Anterior cingulate cortex (tissue), 58 donors: ENCODE measurements at places on chromosomes 3 and 15.

DNA sequence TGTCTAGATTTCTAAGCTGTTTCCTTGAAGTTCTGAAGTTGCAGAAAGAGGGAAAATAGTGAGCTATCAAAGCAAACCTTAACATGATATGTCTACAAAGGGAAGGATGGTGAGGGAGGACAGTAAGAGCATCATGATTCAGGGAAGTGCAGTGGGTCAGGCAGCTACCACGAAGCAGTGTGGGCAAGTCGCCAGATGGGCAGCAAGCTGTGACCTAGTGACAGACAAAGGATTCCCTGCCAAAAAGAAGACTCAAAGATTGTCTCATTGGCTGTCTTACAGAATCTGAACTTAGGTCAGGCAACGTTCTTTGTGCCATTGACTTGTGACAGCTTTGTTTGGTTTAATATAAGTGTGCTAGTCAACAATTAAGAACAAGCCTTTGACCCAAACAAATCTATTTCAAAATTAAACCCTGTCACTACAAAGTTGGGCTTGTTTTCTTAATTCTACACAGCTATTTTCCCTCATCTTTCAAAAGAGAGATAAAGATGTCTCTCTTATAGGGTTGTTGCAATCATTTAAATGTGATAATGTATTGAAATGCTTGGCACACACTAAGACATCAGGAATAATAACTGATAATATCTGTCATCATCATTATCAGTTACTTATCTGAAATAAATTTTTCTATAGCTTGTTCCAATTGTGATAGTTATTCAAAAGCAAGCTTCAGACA lies 153.3 kb downstream of the ECT2 start:
- peak; percentile 13 for DNase-seq

- DNase-seq = no peak
These were observed 61.7 kb upstream of the FGF7 start for GRCh38 chr15:49361370-49361769.

DNA sequence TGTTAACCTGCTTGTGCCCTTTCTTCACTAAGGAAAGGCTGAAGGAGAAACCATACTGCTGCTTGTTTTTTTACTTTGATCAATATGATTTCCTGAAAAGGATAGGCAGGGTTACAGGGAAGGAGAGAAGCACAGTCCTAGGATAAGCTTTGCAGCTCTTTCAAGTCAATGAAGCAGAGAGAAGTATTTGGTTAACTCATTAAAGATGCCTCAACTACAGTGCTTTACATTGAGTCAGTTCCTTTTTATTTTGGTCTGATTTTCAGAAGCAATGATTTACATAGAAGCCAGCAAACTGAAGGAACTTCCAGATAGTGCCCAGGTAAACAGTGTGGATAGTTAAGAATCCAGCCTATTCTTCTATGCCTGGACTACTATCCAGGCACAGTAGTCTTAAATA lies 64.8 kb downstream of the ARIH1 start:
- DNase-seq = no peak

- no peak for DNase-seq
These were observed 151.4 kb downstream of the PDZRN3 start for GRCh38 chr3:73473181-73473897.

DNA sequence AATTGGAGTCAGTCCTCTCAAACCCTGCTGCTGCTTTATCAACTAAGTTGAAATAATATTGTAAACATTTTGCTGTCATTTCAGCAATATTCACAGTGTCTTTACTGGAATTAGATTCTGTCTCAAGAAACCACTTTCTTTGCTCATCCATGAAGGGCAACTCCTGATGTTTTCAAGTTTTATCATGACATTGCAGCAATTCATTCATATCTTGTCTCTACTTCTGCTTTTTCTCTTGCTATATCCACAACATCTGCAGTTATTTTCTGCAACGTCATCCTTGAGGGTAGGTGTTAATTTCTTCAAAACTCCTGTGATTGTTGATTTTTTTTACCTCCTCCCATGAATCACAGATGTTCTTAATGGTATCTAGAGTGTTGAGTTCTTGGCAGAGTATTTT lies 181.6 kb downstream of the EPHA6 start:
- DNase-seq = no peak

DNA sequence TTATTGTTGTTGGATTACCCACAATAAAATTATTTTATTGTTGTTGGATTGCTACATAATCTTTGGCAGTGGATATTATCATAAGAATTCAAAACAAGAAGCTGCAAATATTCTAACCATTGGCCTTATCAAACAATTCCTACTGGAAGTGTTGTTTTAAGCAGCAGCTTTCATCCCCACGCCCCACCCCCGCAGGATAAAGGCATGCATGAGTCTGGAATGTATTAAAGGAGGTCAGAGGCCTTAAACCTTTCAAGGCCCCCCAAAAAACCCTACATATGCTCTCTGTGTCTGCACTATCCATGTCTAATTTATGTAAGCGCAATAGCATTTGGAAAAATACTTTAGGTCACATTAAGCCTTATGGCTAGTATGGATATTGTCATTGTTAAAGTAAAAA lies 23.1 kb downstream of the P3H2 start:
- DNase-seq = no peak

- DNase-seq = no peak
These were observed 116.4 kb downstream of the GREM1 start for GRCh38 chr15:32834156-32834555.

DNA sequence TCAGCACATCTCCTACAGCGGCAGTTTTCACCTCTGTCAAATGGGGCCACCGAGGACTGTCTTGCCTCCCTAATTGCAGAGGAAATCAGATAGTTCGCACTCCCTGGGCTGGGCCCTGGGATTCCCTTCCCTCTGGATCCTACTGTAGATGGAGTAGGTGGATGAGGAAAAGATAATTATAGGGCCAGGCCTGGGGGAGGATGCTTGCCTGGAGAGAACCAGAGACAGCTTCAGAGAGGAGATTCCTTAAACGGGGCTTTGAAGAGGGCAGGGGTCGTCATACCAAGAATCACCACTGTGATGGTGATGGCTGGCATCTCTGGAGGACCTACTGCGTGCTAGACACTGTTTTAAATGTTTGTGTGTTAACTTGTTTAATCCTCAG lies 50.8 kb upstream of the SLC6A6 start:
- no peak for DNase-seq

DNA sequence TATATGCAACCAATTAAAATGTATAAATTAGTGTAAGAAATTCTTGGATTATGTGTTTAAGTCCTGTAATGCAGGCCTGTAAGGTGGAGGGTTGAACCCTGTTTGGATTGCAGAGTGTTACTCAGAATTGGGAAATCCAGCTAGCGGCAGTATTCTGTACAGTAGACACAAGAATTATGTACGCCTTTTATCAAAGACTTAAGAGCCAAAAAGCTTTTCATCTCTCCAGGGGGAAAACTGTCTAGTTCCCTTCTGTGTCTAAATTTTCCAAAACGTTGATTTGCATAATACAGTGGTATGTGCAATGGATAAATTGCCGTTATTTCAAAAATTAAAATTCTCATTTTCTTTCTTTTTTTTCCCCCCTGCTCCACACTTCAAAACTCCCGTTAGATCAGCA lies 65.4 kb upstream of the ACAD9 start:
- no peak for DNase-seq

DNA sequence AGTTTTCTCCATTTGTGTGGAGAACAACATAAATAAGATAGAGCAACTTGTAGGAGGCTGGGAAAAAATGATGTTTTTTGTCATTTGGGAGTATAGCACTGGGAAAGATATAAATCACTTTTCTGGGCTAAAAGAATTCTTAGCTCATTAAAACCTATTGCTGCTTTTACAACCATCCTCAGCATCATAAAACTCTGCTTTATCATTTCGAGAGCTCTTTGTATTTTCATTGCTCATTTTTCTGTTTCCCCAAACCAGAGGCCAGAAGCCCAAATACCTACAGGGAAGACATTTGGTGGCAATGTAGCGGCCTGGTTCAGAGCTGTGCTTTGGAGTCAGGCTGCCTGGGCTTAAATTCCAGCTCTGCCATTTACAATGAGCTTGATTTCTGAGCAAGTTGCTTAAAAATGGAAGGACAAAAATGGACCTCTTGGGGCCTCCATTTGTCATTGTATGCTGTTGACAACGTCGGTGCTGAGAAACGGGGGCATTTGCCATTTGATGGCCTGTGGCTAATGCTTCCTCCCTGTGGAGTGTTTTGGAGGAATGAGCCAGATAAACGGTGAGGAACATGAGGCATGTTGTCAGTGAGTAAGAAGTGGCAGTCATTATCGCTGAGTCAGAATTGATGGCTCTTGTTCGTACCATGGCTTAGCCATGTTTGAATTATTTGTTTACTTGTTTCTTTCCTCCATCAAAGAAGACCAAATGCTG lies 260.0 kb downstream of the EBLN2 start:
- DNase-seq = no peak

- DNase-seq = no peak
These were observed 8.2 kb upstream of the TNIK start for GRCh38 chr3:171468296-171468906.

DNA sequence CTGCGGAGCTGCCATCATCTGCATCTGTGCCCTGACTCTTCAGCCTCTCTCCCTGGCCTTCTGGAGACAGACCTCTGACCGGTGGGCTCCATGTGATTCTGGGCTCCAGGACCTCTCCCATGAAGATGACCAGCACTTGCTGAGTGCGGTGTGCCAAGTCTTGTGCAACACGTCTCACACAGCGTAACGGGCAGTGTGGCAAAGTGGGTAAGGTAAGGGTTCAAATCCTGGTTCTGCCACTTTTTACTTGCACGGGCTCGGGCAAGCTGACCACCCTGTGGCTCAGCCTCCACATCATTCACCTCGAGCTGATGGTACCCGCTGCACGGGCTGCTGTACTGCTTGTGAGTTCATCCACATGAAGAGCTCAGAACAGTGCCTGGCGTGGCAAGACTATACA lies 6.5 kb upstream of the SYNM start:
- no peak for DNase-seq

GRCh38 chr3:173785004-173785403 lies 387.5 kb downstream of the NLGN1 start:
- DNase-seq = no peak

GRCh38 chr15:33644304-33644703 lies 324.0 kb upstream of the CHRM5 start:
- DNase-seq = no peak
